ENCODE measurements at places on chromosomes 5 and 9. TPM values are rescaled to one million over a fixed set of nuclear protein-coding genes. Genes with fewer than 3 reads are reported as not detected.

CCDC171 gene
- 0.87 TPM for total RNA-seq

DNA sequence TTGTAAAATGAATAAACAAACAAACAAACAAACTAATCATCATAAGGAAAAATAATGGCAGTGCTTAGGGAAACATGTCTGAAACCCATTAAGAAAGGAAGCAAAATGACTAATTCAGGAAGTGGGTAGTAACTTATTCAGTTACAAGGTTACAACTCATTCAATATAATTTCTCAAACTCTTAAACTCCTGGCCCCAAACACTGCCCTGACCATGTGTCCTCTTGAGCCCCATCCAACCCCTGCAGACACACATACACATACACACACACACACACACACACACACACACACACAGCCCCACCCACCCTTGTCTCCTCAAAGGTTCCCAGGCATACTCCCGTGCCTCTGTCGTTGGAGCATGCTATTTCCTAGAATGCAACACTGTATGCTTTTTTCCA is 193.9 kb downstream of the SEC61B start:
- no peak for DNase-seq

DNA sequence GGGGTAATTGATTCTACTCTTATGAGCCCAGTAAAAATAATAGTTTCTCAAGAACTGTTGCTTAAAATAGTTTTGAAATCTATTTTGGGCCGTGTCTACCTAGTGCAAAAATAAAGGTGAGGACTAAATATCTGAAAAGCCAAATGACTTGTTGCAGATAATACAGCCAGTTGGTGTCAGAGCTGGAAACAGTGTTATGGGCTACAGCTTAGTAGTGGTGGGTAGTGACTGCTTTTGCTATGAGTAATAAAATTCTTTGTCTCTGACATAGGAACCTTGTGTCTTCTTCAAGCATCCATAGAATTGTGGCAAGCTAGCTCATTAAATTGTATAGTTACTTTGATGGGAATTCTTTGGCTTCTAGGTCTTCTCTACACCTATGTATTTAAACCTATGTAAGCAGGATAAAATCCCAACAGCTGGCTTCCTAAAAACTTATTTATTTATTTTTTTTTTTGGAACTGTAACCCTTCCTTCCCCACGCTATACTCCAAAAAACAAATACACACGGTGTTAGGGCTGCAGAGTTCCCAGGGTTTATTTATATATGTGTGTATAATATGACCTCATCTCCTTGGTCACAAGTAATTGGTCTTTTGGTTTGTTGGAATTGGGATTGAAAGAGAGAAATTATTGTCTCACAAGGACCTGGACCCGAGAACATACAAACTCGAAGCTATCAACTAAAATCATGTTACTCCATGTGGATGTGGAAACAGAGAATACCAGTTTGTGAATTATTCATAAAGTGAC is 138.0 kb downstream of the NUDT12 start:
- no peak for DNase-seq

DNA sequence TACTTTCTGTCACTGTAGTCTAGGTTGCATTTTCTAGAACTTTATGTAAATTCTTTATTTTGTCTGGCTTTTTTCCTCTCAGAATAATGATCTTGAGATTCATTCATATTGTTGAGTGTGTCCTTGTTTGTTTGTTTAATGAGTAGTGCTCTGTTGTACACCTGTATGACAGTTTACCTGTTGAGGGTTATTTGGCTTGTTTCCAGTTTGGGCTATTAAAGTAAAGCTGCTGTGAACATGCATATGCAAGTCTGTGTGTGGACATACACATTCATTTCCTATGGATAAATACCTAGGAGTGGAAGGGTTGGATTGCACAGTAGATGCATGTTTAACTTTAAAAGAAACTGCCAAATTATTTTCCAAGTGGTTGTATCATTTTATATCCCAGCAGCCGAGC is 30.4 kb downstream of the MVB12B start:
- no peak for DNase-seq

ENTREP1 gene
- total RNA-seq: 3.9 TPM

GRCh38 chr5:107542428-107542827 is 128.3 kb downstream of the EFNA5 start:
- DNase-seq: no peak

DNA sequence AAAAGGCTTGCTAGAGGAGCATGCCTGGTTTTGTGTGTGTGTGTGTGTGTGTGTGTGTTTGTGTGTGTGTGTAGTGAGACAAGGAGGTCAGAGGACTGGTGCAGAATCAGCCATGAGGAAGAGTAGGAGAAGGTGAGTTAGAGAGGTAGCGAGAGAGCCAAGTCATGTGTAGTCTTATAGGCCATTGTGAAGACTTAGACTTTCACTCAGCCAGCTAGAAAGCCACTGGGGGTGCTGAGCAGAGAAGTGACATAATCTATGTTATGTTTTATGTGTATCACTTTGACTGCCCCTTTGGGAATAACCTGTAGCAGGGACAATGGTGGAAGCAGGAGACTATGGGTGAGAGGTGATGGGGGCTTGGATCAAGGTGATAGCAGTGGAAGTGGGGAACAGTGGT is 180.5 kb upstream of the CLINT1 start:
- DNase-seq: no peak

DNA sequence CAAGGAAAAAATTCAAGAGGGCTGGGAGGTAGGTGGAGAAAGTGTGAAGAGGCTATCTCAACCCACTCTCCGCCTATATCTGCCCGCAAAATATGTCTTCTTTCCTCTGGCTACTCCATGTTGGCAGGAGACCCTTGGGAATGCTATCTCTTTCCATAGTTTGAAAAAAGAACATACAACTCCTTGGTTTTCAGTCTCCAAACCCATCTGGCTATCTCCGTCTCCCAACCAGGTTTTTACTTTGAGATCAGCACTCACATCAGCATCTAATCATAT is 109.9 kb upstream of the IFNE start:
- DNase-seq: no peak

DNA sequence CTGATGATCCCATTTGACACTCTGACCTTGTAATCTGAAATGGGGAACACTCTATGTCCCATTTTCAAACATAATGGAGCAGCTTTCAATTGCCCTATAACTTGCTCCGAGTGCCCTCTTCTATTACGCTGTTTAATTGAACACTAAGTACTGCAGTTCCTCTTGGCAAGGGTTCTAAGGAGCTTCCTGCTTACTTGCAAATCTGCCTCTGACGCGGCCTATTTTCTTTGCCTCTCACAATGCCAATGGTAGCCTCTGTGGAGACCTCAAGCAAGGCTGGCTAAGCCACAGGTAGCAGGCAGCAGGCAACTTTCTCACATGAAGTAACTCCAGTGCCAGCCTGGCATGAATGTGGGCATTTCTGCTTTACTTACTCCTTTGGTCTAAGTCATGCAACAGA is 443.4 kb upstream of the TRPC7 start:
- no peak for DNase-seq

- no peak for DNase-seq
Measured at GRCh38 chr5:109479260-109479860, 69.6 kb upstream of the PJA2 start.

TRIM7 gene
- 3.0 TPM for total RNA-seq

All from mesenteric fat pad (tissue), 1 donor.